Fibroblast of skin of back (primary cell): ENCODE measurements at places on chromosomes 12 and 14.

DNA sequence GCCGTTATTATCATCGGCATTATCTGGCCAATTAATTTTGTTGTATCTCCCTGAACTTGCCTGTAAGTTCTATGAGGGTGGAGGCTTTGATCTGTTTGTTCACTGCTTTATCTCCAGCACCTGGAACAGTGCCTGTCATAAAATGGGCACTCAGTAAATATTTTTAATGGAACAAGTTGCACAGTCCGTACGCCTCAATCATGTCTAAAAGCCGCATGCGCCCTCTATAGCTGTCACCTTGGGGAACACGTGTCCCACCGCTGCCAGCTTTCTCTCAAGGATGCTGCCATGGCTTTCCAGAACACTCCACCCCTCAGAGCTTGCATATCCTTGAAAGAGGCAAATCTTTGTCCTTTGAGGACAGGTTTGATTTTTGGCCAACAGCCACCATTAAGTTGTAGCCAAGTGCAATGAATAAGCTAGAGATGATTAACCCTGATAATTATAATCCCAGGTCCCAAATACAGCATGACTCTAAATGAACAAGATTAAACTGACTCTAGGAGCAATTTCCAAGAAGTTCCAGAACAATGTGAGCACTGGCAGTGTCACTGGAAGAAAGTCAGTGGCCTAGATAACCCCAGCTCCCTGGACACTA lies 55.1 kb downstream of the ERH start:
- no peak for DNase-seq

- DNase-seq = no peak
Observed at GRCh38 chr12:65925626-65926025, 101.3 kb downstream of the HMGA2 start.

GRCh38 chr12:3436461-3437065 lies 54.4 kb upstream of the PRMT8 start:
- peak; percentile 2 for DNase-seq

- DNase-seq = no peak
Observed at GRCh38 chr12:121537814-121538698, 42.8 kb downstream of the KDM2B start.

DNA sequence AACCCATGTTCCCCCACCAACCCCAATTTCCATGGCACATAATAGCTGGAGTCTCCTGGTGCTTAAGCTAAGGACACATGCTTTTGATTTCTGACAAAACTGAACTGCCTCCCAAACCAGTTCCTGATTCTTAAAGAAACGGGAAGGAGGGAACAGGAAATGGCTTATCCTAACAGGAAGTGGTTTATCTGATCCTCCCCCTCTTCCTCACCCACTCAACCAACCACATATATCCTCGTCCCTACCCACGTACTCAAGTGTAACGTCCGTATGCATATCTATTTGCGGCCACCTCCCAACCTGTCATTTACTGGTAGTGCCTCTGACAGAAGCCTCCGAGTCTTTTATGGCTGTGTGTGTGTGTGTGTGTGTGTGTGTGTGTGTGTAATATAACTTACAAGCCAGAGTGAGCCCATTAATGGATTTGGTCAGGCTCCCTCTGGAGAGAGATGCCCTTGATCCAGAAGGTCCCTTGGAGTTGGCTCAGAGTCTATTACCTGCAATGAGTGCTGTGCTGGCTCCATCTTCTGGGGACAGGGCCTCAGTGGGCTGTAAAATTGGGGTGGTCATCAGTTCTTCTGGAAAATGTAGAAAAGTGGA lies 7.7 kb downstream of the DAZAP2 start:
- peak; percentile 47 for DNase-seq

DNA sequence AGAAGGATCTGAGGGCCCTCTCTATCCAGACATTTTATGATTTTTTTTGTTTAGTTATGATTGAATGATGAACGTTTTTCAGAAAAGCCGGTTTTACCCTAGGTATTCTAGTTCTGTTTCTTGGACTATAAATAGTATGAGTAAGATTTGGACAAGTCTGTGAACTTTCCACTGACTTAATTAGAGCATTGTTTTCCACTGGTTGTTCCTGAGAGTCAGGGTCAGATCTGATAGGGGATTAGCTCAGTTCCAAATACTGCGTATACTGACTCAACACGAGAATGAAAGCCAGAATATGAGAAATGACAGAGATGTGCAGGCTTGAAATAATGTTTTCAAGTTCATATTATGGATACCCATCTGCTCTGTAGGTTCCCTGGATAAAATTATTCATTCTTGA lies 361.6 kb downstream of the AEBP2 start:
- DNase-seq = no peak

GRCh38 chr12:89413234-89413633 lies 60.9 kb upstream of the DUSP6 start:
- no peak for DNase-seq

- peak; percentile 89 for DNase-seq
Observed at GRCh38 chr14:38578278-38578681, 322.4 kb upstream of the CLEC14A start.

GRCh38 chr12:110754101-110754793 lies 11.6 kb upstream of the PPP1CC start:
- DNase-seq = no peak

DNA sequence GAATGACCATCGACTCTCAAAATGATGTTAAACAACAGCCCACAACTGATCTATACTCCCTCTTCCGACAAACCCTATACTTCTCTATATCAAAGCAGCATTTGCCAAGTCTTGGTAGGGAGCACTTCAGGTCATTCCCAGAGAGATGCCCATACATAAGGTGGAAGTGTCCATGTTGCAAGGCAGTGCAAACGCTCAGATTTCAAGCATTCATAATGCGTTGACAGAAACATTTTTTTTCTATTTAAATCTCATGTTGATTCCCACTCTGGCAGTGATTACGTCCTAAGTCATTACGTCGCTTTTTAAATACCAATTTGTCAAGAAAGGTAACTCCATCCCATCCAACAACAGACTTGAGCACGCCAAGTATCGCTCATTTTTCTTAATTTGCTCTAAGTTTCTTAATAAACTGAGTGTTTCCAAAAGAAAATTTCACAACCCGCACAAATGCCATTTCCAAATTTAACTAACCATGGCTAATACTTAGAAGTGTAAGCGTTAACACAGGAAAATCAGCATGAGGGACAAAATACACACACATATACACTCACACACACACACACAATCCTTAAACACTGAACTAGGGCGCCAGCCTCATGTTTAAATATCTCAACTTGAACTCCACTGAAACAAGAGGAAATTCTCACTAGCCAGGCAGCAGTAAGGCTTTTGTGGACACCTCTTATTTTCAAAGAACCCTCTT lies 1.1 kb downstream of the GXYLT1 start:
- peak; percentile 20 for DNase-seq

DNA sequence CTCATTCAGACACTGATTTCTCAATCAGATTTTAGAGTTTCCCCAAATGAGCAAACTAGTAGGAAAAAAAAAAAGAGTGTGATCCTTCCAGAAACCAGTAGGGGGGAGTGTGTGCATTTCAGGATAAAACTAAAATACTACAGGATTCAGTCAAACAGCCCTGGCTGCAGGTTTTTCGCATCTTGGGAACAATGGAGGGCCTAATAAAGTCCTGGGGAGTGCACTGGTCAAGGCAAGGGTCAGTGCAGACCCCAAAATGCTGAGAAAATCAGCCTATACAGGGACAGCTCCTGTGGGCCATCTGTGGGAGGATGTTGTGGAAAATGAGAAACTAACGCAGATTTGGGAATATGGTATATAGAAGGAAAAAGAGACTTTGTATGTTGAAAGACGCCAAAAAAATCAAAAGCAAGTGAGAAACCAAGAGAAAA lies 22.2 kb upstream of the ABCD4 start:
- peak; percentile 36 for DNase-seq

- peak; percentile 86 for DNase-seq
Observed at GRCh38 chr14:104680806-104681688, 8.4 kb upstream of the INF2 start.

DNA sequence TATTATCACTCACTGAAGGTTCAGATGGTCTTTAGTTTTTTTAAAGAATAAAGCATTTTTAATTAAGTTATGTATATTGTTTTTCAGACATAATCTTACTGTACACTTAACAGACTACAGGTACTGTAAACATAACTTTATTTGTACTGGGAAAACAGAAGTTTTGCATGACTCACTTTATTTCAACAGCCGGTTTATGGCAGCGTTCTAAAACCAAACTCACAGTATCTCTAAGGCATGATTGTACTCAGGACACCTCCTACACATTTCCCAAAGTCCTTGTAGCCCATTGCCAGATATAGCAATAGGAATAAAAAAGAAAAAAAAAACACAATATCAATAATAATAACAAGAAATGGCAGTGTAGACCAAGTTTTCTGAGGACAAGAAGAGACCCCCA lies 1341.4 kb downstream of the FSCB start:
- DNase-seq = no peak

DNA sequence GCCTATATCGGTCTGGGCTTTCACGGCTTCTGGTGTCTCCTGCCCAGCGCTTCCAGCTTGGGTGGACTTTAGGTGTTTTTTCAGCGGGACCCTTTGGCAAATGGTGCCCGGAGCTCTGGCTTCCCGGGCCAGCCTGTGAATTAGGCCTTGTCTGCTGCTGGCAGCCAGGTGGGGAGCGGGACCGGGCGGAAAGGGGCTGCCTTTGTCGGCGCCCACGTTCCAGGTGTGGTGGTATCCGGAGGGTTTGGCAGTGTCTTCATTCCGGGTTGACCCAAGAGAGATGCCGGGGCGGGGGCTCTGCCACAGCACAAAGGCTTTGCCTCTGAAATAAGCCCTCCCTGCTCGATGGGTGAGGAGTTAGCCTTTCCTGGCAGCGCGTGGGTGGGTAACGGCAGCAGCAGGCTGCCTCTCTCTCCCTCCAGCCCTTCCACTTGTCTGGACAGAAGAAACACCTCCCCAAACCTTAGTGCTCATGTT lies 9.5 kb downstream of the RFLNA start:
- DNase-seq = no peak

DNA sequence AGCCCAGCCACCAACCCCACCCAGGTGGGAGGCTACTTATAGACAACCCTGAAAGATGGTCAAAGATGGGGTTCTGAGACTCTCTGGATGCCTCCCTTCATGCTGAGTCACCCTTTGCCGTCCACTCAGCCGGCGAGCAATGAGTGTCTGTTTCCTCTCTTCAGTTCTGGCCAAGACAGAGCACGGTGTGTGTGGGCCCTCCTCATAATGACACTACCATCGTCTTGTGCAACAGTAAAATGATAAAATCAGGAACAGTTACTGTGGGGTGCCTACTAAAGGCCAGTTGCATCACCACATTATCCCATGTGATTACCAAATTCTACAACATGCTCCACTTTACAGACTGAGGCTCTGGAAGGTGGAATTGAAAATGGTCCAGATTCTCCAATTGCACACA lies 7.0 kb upstream of the BDKRB1 start:
- DNase-seq = peak; percentile 60

DNA sequence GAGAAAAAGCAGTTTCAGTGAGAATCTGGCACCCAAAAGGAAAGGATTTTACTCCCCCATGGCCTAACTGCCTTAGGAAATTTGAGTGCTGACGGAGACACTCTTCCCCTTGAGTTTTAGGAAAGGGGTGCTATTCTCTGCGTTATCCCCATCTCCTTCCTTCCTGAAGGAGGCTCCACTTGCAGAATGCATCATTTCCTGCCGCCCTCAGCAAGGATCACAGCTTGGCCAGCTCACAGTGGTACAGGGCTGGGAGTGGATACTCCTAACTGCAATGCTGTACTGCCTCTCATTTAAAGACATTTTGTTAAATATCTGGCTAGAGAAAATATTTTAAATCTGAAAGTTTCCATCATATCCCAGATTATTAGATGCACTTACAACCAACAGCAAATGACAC lies 33.0 kb downstream of the RDH12 start:
- DNase-seq = peak; percentile 5

GRCh38 chr12:21296348-21296747 lies 38.4 kb downstream of the SLCO1A2 start:
- DNase-seq = no peak

DNA sequence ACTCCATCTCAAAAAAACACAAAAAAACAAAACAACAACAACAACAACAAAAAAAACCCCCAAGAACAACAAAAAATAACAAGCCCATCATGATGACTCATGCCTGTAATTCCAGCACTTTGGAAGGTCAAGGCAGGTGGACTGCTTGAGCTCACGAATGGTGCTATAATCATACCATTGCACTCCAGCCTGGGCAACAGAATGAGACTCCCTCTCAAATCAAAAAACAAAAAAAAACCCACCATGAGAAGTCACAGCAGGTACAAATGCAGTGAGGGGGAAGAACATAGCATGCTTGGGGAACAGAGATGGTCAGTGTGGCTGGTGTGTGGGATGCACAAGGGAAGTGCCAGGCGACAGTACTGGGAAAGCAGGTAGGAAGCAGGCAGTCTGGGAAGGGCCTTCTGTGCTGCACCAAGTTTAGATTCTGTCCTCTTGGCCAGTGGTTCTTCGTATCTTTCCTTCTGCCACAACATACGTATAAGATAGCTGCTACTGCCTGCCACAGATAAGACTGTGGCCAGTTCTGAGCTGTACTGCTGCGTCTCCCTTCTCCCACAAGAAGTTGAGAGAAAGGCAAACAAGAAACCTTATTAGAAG lies 28.0 kb downstream of the ATG14 start:
- DNase-seq = no peak

DNA sequence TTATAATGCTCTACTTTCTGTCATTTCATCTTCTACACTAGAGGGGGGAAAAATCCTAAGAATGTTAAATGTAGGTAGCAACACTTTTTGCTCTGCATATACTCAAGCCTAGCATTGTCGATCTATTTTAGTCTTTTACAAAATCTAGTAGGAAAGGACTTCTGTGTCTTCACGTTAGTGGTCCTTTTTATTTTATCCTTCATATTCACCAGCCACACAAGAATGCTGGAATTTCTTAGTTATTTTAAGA lies 253.0 kb upstream of the FLRT2 start:
- no peak for DNase-seq

DNA sequence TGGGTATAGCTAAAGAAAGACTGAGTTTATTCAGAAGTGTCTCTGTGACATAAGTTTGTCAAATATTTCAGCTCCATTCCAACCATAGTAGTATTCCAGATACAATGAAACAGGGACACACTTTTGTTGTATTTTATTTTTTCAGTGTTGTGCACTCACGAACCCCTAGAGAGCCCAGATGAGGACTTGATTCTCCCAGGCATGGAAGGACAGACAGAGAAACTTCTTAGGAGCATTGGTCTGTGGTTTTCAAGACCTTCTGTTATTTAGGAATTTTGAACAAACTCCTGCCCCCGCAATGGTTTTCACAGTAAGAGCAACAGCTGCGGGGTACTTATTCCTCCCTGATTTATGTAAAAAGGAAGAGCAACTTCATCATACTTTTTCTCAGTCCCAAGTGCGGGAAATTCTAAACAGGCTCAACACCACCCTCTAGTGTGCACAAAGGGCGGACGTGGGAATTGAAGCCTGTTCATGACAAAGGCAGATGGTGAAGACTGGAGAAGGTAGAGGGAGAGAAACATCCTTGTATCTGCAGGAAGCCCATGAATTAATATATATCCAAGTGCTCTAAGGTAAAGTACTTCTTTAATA lies 147.6 kb downstream of the PAH start:
- DNase-seq = peak; percentile 65

DNA sequence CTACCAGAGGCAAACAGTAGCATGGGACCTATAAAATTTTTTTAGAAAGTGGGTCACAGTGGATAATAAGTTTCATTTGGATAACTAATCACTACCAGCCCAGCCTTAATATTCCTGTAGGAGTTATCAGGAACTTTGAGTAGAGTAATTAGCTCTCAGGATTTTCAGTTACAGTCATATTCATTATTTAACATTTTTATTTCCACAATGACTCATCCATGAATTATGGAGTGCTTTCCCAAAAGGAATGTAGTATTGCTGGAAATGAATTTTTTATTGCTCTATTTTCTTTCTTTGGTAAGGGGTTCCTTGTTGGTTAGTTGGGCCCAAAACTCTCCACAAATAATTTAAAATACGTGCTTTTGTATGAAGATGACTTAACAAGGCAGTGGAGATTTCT lies 53.7 kb downstream of the ERC1 start:
- peak; percentile 79 for DNase-seq
